Skin of body (tissue), 3 donors: ENCODE measurements at places on chromosomes 11 and 22. TPM values are rescaled to one million over a fixed set of nuclear protein-coding genes. Genes with fewer than 3 reads are reported as not detected.

Gene DERL3
- total RNA-seq: 0.49 TPM

Gene RBMXL2
- total RNA-seq: not detected

Gene ANO1
- total RNA-seq: 6.8 TPM

Gene ABCC8
- total RNA-seq: 2.5 TPM

Gene TRIM6
- 1.9 TPM for total RNA-seq

Gene SMIM35
- not detected for total RNA-seq

Gene LGALS12
- 33.4 TPM for total RNA-seq

Gene CARD18
- 37.0 TPM for total RNA-seq
